Stimulated activated CD4-positive, alpha-beta T cell treated with anti-CD3 and anti-CD28 coated beads, TNF-alpha, amount 100 ng/mL, for 48 hours (primary cell): ENCODE measurements at places on chromosomes 5 and 9.

- DNase-seq: no peak
These were observed 56.8 kb upstream of the SMIM32 start for GRCh38 chr5:136249678-136250266.

GRCh38 chr9:5767968-5768932 is 64.7 kb downstream of the ERMP1 start:
- DNase-seq: no peak

DNA sequence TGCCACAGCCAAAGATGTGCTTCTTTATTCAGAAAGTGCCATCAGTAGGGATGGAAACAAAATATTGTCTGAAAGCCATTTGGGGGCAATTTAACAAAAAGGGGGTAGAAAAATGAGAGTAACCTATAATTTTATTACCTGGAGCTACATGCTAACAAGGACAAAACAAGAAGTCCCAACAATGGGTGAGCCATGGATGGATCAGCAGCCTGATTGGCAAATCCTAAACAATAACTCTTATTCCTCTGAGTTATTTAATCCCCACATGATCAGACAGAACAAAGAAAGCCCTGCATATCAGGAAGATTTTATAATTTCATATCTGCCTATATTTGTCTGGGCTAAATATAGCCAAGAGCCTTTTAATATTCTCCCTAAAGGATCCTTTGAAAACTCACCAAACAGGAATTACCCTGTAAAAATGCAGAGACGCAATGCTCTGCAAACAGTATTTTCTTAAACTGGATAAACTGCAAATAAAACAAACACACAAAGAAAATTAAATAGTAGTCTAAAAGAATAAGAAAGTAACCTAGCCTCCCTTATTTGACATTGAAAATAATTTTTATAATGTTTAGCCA is 483.4 kb downstream of the ZNF608 start:
- no peak for DNase-seq

DNA sequence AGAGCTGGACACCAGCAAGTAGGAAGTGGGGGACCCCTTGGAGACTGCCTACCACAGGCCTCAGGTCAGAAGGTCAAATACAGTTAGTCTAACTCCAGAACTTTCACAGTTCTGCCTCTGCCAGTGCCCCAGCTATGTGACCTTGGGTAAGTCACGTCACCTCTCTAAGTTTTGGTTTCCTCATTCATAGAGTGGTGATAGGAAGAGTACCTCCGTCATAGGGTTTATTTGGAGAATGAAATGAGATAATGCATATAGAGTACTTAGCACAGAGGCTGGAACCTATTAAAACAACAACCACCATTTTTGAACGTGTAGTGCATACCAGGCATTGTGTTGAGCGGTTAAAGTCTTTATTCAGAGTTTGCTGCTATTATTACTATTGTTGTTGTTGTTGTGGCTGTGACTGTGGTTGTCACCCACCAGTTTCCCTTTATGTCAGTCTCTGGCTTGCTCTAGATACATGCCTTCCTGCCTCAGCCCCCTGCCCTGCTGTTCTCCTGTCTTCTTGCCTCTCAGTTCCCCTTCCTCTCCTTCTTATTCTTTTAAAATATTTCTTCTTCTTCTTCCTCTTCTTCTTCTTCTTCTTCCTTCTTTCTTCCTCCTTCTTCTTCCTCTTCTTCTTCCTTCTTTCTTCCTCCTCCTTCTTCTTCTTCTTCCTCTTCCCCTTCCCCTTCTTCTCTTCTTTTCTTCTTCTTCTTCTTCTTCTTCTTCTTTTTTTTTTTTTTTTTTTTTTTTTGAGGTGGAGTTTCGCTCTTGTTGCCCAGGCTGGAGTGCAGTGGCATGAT is 67.8 kb downstream of the RALGPS1 start:
- no peak for DNase-seq

- DNase-seq: no peak
These were observed 80.3 kb upstream of the SLC30A5 start for GRCh38 chr5:69013481-69013880.

DNA sequence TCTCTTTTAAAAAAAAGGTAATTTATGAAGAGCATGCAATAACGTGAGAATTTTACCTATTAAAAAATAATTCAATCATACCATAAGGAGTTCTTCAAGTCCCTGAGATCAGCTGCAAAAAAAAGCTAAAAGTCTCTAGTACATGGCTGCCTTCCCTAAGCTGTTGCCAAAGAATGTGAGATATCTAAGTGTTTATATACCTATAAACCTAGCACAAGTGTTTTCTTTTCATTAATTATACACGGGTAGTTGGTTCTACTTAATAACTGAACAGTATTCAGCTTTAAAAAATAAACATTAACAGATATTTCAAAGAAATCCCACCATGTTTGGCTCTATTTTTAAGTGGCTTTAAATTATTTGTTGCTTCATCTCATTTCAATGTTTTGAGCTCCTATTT is 25.9 kb downstream of the FNBP1 start:
- DNase-seq: no peak

GRCh38 chr5:43646992-43647391 is 44.0 kb downstream of the NNT start:
- no peak for DNase-seq

GRCh38 chr5:142046191-142046590 is 33.4 kb upstream of the GNPDA1 start:
- no peak for DNase-seq
